AG10803 (cell line): ENCODE measurements at places on chromosomes 2 and 18.

DNA sequence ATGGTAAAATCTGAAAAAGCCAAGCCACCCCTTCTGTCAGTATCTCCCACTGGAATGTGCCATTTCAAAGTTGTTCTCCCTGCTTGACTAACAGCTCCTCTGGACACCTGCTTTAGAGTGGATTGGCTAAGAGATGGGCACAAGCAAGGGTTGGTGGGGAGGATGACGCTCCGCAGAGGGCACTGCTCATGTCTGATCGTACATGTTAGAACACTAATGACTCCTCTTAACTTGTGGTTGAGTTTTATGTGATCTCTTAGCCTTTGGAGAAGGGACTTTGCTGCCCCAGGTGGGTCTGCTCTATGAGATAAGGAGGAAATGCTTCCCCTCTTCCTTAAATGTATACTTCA is 8.2 kb upstream of the KIAA2012 start:
- DNase-seq, result no peak

GRCh38 chr2:102391565-102391964 is 31.4 kb upstream of the IL18RAP start:
- DNase-seq, result no peak

GRCh38 chr2:235025800-235026536 is 74.2 kb downstream of the SH3BP4 start:
- peak; percentile 87 for DNase-seq

- peak; percentile 50 for DNase-seq
Measured at GRCh38 chr2:224369028-224369632, 32.8 kb downstream of the FAM124B start.

- no peak for DNase-seq
Measured at GRCh38 chr2:41283079-41283775, 764.6 kb upstream of the PKDCC start.

GRCh38 chr2:231263118-231263831 is 64.8 kb downstream of the ARMC9 start:
- DNase-seq, result no peak

- DNase-seq, result no peak
Measured at GRCh38 chr2:42464631-42465030, 29.2 kb downstream of the KCNG3 start.

GRCh38 chr2:150339951-150340350 is 147.5 kb downstream of the RND3 start:
- peak; percentile 47 for DNase-seq

- DNase-seq, result peak; percentile 3
Measured at GRCh38 chr2:195312662-195313061, 344.4 kb upstream of the SLC39A10 start.

DNA sequence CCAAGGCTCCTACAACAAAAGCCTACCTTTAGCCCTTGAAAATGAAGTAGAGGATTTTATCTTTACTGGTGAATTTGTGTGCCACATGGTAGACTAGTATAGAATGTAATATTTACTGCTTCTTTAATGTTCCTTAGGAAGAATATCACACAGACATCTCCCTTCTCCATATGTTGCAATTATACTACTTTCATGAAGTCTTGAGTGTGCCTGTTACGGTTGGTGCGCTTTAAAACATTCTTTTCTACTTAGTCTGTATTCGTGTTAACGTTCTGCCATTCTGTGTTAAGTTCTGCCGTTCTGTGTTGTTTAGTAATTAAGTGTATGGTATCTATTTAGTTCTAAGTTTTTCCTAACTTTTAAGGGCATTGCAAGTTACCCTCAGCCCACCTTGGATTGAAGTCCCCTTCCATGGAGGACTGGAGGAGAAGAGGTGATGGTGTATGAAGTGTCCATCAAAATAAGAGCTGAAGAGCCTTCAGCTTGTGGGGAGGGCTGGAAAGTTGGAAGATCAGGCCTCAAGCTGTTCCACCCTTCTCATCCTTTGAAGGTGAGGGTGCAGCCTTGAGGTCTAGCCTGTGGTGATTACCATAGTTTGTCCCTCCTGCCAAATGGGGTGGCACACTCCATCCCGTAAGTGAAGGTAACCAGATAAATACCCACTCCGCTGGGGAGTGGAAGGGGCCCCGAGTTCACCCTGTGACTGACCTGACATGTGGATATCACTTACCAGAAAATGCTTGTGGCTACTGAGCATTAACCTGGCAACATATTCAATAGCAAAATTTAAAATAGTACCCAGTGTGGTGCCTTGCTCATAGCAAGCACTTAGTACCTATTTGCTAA is 131.3 kb downstream of the SPTBN1 start:
- DNase-seq, result no peak

GRCh38 chr2:231050018-231050901 is 6.4 kb upstream of the PSMD1 start:
- peak; percentile 17 for DNase-seq

DNA sequence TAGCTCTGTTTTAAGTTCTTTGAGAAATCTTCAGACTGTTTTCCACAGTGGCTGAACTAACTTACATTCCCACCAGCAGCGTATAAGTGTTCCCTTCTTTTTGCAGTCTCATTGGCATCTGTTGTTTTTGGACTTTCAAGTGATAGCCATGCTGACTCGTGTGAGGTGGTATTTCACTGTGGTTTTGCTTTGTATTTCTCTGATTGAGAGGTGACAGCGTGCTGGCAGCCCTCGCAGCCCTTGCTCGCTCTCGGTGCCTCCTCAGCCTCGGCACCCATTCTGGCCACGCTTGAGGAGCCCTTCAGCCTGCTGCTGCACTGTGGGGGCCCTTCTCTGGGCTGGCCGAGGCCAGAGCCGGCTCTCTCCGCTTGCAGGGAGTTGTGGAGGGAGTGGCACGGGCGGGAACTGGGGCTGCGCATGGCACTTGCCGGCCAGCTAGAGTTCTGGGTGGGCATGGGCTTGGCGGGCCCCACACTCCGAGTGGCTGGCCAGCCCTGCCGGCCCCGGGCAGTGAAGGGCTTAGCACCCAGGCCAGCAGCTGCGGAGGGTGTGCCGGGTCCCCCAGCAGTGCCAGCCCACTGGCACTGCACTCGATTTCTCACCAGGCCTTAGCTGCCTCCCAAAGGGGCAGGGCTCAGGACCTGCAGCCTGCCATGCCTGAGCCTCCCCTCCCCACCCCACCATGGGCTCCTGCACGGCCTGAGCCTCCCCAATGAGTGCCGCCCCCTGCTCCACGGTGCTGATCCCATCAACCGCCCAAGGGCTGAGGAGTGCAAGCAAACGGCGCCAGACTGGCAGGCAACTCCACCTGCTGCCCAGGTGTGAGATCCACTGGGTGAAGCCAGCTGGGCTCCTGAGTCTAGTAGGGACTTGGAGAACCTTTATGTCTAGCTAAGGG is 151.8 kb downstream of the IRS1 start:
- DNase-seq, result no peak

- DNase-seq, result no peak
Measured at GRCh38 chr18:65415098-65415497, 335.7 kb upstream of the CDH7 start.

DNA sequence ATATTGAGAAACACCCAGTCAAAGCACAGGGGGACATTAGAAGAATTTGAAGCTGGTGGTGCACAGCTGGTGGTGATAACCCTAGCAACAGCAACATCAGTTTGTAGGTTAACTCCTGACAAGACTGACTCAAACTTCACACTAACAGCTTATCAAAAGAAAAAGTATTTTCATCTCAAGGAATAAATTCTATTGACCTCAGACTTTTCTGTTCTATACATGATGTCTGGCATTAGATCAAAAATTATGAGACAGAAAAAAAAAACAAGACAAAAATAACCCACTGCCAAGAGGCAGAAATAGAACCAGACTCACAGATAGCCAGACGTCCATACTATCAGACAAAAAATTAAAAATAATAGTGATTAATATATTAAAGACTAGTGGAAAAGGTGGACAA is 126.1 kb downstream of the COL6A3 start:
- no peak for DNase-seq

DNA sequence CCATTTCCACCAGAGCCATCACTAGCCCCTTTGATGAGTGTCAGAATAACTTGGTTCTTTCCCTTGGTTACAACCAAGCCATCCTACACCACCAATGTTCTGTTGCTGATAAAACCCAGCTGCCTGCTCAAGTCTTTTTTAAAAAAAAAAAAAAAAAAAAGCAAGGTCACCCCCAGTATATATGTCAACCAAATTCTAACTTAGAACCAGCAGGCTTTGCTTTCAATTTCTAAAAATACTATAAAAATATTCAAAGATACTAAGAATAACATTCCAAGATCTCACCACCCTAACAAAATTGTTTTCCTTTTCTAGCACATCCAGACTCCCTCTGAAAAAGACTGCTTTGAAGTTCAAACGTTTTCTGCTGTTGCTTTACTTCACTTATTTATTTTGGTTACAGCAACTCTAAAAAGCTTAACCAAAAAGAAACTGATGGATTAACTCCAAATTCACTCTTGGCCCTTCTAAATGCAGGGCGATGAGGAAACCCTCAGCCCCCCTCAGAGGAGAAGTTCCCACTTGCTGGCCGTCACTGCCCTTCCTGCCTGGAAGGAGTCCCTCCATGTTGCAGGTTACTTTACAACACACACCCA is 10.9 kb downstream of the UXS1 start:
- DNase-seq, result no peak

GRCh38 chr18:23541349-23542093 is 38.2 kb downstream of the RMC1 start:
- no peak for DNase-seq

- peak; percentile 100 for DNase-seq
Measured at GRCh38 chr2:85772019-85772745, 18.4 kb downstream of the ATOH8 start.

DNA sequence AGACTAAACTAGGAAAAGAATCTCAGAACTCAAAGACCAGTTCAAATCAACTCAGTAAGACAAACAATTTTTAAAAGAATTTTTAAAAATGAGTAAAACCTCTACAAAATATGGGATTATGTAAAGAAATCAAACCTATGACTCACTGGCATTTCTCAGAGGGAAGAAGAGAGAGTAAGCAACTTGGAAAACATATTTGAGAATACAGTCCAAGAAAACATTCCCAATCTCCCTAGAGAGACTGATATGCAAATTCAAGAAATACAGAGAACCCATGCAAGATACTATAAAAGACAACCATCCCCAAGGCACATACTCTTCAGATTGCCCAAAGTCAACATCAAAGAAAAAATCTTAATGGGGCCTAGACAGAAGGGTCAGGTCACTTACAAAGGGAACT is 162.7 kb downstream of the WDPCP start:
- DNase-seq, result peak; percentile 41

GRCh38 chr2:196558497-196558896 is 81.0 kb upstream of the CCDC150 start:
- no peak for DNase-seq

- DNase-seq, result no peak
Measured at GRCh38 chr2:170680172-170680941, 34.8 kb upstream of the SP5 start.

DNA sequence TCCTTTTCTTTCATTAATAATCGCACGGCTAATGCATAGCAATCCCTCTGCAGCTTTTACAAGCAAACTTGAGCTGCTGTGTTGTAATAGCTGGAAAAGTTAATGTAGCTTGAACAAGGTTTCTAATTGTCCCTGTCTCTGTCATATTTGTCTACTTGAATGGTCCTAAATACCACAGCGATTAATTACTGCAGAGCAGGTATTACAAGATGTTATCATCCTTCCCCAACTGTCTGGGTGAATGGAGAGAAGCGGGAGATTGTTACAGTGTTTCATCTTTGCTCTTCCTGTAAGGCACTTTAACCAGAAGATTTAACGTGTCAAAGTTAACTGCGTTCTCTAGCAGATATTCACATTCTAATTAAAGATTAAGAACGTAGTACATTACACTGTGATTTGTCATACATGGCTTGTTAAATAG is 422.2 kb upstream of the POU3F3 start:
- no peak for DNase-seq

GRCh38 chr2:16224298-16225045 is 284.1 kb downstream of the MYCN start:
- no peak for DNase-seq

GRCh38 chr2:239876271-239876947 is 148.7 kb downstream of the NDUFA10 start:
- no peak for DNase-seq

GRCh38 chr2:233449081-233449901 is 95.0 kb downstream of the DGKD start:
- DNase-seq, result peak; percentile 47

DNA sequence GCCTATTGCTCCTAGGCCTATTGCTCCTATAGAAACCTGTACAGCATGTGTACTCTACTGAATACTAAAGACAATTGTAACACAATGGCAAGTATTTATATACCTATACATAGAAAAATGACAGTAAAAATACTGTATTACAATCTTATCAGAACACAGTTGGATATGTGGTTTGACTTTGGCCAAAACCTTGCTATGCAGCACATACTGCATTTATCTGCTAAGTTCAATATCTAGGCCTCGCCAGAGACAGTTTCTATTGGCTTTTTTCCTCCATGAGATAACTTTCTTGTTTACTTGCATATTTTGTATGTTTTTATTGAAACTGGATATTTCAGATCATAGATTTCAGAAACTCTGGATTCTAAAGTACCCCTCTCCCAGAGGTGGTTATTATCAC is 19.3 kb upstream of the TMEM87B start:
- DNase-seq, result no peak

- DNase-seq, result peak; percentile 79
Measured at GRCh38 chr2:207254591-207255464, 89.1 kb upstream of the KLF7 start.

DNA sequence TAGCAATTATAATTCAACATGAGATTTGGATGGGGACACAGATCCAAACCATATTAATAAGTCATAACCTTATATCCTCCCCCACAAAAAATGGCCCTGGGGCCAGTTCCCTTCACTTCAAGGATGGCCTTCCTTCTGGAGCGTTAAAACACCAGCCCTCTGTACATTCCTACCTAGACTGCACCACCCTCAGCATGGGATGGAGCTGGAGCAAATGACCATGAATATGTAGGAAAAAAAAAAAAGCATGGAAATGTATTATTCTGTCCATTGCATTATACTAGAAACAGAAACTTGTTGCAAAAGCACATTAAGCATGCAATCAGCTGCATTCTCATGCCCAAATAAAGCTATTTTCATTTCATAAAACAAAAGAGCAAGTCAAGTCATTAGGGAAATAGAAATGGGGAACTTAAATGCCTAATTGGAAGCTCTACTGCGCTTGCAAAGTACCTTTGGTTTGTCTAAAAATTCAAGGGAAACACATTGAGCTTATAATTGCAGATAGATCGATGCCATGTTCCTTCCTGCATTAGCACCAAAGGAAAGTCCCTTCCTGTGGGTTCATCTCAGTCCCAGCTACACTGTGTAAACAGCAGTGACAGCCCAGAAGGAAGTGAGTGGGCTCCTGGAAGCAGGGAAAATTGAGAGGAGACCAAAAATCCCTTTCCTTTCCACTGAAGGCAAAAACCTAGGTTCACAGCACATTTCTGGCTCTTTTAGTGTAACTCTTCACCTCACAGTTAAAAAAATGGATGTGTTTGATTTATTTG is 252.0 kb upstream of the KLHL29 start:
- no peak for DNase-seq

DNA sequence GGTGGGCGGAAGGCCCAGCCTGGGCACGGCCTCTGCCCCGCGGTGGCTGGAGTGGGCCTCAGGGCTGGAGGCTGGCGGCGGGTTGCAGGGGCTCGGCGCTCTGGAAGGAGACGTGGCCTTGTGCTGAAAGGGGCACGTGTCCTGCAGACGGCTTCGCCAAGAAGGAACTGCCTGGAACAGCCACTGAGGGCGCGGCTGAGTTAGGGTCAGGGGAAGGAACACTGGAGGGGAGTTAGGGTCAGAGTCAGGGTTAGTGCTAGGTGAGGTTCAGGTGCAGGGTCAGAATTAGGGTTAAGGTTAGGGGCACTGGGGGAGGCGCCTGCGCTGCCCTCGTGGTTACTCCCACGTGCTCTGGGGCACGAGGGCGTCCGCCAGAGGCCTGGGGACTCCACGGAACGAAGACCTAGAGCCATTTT is 933 bp upstream of the ADNP2 start:
- DNase-seq, result no peak
